Stimulated activated CD8-positive, alpha-beta memory T cell treated with anti-CD3 and anti-CD28 coated beads, Interleukin-4, amount 100 ng/mL, for 1 hour (primary cell): ENCODE measurements at places on chromosomes 7 and 10.

DNA sequence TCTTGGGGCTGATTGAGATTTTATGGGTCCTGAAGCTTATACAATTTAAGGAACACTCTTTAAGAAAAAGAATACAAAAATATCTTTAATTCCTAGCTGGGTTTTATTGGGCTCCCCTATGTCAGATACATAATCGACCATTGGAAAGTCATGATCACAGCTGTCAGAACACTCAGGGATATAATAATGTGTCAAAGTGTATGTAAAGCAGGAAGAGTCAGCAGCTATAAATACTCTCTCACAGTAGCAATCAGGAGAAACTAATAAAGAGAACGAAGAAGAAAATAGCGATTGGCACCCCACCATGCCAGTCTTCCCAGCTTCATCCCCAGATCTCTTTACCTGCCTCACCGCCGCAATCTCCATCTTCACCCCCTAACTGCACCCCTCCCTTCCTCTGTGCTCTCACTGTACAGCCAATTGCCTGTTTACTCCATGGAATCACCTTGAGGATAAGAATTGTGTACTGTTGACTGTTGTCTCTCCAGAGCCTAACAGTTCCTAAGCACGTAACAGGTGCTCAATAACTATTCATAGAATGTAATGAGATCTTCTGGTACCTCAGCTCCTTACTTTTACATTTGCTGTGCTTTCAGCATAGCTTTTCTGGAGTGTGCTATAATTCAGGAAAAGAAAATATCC is 24.0 kb upstream of the WNT8B start:
- no peak for DNase-seq

- DNase-seq = no peak
Measured at GRCh38 chr10:63583397-63583796, 62.2 kb downstream of the REEP3 start.

DNA sequence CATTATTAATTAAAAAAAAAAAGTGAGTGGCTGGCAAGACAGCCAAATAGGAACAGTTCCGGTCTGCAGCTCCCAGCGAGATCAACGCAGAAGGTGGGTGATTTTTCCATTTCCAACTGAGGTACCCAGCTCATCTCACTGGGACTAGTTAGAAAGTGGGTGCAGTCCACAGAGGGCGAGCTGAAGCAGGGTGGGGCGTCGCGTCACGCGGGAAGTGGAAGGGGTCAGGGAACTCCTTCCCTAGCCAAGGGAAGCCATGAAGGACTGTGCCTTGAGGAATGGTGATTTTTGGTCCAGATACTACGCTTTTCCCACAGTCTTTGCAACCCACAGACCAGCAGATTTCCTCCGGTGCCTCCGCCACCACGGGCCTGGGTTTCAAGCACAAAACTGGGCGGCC is 133.7 kb downstream of the SNX13 start:
- no peak for DNase-seq

- DNase-seq = no peak
Measured at GRCh38 chr10:56844978-56845529, 484.0 kb upstream of the ZWINT start.

- DNase-seq = no peak
Measured at GRCh38 chr7:55069271-55069792, 50.5 kb downstream of the EGFR start.
